ENCODE measurements at places on chromosomes 7 and 10.

DNA sequence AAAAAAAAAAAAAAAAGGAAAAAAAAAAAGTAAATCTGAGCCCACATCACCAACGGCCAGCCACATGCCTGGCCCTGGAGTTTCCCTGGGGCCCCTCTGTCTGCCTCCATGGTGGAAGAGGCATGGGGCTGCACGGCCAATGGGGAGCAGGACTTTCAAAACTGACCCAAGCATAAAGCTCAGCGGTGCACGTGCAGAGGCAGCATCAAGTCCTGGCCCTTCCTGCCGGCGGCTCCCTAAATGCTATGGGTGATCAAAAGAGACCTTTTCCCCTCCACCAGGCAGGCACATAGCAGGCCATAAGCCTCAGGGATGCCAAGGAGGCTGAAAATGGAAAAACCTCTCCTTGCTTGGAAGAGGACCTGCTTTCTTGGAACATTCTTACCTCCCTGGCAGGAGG is 94.3 kb downstream of the OAT start:
- DNase-seq = no peak

GRCh38 chr10:62924344-62924748 is 108.2 kb upstream of the EGR2 start:
- no peak for DNase-seq

GRCh38 chr7:24854866-24855265 is 97.6 kb upstream of the GSDME start:
- DNase-seq = no peak

- DNase-seq = no peak
These were observed 264.3 kb downstream of the ADK start for GRCh38 chr10:74415146-74415839.

- no peak for DNase-seq
These were observed 1.7 kb upstream of the NKX6-2 start for GRCh38 chr10:132787495-132788179.

GRCh38 chr7:4236389-4236788 is 445.7 kb upstream of the FOXK1 start:
- DNase-seq = no peak

DNA sequence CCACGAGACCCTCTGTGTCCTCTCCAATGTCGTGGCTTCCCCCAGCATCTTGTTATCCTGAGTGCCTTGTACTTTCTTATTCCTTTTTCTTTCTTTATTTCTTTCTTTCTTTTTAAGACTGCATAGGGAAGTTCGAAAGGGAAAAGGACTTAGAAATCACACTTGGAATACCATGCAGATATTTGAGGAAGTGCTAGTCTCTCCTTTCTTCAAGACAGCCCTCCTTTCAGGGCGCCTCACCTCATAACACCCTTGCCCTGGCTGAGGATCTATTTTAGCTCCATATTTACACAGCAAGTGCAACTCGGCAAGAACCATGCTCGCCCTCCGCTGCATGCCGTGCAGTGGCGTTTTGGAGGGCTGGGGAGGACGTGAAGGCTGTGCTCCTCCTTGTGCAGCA is 232.3 kb upstream of the GLI3 start:
- DNase-seq = no peak

Measured in activated CD4-positive, alpha-beta T cell treated with anti-CD3 and anti-CD28 coated beads, Interleukin-2, amount 50 U/mL, for 16 hours (primary cell).